Right cardiac atrium (tissue), 5 donors: ENCODE measurements at places on chromosomes 7 and 10. TPM values are rescaled to one million over a fixed set of nuclear protein-coding genes. Genes with fewer than 3 reads are reported as not detected.

CC2D2B gene
- 0.77 TPM for polyA plus RNA-seq

VSTM4 gene
- polyA plus RNA-seq: 9.9 TPM

GRCh38 chr7:117251687-117252086, 71.2 kb downstream of the WNT2 start:
- DNase-seq: no peak

GRCh38 chr7:126501617-126502016, 751.1 kb downstream of the GRM8 start:
- DNase-seq: no peak

- DNase-seq: no peak
Measured at GRCh38 chr7:27901028-27901760, 161.2 kb downstream of the TAX1BP1 start.

LIPM gene
- not detected for polyA plus RNA-seq

- no peak for DNase-seq
Measured at GRCh38 chr7:9149499-9150082, 716.2 kb downstream of the NXPH1 start.

SLC26A5 gene
- 0.07 TPM for polyA plus RNA-seq

EVX1 gene
- 0.05 TPM for polyA plus RNA-seq

AKR1C8 gene
- polyA plus RNA-seq: 0.32 TPM

DNA sequence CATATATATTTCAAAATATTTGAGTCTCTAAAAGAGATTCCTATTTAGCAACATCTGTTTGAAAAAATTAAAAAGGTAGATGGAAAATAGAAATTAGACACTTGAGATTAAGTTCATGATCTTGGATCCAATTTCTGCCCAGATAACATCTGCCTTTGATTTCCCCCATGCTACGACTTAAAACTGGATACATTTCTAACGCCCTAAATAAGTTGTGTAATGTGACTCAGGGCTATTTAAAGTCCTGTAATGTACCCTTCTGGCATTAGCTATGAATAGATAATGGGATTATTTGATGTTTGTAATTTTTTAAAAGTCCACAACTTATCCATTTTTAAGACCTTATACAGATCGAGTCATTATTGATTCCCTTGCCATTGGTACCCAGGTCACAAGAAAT, 23.4 kb downstream of the CFAP43 start:
- no peak for DNase-seq

GRCh38 chr10:74058071-74058470, 60.2 kb downstream of the VCL start:
- DNase-seq: no peak

DNA sequence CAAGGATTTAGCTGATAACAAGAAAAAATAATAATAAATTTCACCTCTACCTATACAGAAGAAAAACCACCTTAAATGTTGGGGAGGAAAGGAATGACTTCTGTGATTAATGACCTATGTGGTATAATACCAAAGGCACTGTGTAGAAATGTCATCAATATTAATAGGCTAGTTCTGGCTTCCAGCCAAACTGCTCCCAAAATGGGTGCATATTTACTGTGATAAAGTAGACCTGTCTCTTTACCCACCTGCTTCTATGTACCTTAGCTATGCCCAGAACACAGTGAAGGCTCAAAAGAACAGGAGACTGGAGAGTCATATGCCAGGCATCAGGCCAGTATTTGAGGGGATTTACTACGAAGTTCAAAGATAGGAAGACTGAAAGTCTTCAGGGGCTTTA, 76.0 kb downstream of the ATE1 start:
- DNase-seq: no peak

HOXA6 gene
- polyA plus RNA-seq: not detected

- DNase-seq: no peak
Measured at GRCh38 chr7:7766671-7767070, 48.3 kb upstream of the RPA3 start.

DNA sequence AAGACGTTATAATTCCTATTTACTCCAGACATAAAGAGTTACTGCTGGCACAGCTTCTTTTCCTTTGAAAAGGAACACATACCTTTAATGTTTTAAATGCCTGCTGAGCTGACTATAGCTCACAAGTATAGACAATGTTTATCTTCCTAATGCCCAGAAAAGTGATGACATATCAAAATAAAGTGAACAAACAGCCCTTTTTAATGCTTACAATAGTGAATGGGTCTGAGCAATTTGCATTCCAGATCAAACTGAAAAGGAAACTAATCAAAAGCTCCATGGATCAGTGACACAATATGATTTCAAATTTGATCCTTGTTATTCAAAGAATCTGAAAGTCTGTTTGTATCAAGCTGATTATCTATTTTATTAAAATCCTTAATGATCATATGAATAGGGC, 233.6 kb upstream of the SEMA3E start:
- no peak for DNase-seq

- no peak for DNase-seq
Measured at GRCh38 chr10:101770331-101771215, 5.3 kb downstream of the FGF8 start.

DNA sequence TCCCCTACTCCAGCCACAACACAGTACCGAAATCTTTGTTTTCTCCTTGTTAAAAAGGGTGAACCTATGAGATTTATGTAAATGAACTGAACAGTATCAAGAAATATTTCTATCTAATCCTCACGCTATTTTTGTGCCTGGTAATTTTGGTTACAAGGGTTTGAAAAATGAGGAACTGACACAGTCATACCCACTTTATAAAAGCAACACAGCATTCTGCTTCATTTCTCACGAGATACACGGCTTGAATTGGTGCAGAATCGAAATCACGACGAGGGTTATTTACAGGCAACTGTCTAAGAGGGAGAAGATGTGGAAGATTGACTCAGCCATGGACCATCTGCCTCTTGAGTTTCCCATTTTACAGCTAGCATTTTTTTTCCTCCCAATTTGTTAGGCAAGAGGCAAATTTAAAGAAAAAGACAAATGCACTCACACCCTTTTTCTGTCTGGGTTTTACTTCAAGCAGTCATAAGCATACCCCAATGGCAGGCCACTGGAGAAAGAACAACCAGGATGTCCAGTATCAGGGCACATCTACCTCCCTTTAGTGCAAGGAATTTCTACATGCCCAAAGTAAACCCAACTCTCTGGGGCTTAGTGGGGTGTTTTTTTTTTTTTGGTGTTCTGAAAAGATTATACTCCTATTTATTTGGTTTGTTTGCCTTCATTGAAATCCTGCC, 108.1 kb downstream of the ITGB8 start:
- no peak for DNase-seq

- no peak for DNase-seq
Measured at GRCh38 chr10:63554657-63555056, 33.5 kb downstream of the REEP3 start.
